ENCODE measurements at places on chromosomes 1 and 21.

- DNase-seq = no peak
Measured at GRCh38 chr1:58434607-58435006, 111.9 kb downstream of the OMA1 start.

DNA sequence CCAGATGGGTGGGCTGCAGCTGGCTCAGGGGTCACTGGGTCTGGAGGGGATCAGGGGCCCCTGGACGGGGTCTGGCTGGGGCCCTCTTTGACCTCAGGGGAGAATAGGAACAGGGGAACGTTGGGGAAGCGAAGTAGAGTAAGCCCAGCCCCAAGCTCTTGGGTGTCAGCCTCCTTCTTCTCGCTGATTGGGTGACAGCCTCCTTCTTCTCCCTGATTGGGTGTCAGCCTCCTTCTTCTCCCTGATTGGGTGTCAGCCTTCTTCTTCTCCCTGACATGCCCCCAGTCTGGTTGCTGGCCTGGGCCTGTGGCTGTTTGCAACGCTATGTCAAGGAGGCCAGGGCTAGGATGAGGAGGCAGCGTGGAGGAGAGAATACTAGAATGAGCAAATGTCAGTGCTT, 76.7 kb upstream of the CASZ1 start:
- no peak for DNase-seq

DNA sequence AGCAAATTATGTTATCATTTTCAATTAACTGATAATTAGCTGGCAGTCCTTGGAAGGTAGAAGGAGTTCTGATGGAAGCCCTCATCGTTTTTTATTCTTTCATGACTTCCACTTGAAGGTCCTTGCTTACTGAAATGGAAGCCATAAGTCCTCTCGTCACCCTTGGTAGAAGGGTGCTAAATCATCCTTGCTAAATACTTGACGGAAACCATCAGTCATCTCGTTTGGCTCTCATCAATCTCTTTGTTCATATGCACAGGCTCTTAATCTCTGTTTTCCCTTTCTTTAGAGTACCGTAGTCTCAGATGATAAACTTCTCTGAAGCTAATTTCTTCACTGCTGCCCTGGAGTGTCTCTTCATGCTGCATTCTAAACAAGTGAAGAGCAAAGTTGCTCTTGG, 34.5 kb downstream of the UCK2 start:
- no peak for DNase-seq

DNA sequence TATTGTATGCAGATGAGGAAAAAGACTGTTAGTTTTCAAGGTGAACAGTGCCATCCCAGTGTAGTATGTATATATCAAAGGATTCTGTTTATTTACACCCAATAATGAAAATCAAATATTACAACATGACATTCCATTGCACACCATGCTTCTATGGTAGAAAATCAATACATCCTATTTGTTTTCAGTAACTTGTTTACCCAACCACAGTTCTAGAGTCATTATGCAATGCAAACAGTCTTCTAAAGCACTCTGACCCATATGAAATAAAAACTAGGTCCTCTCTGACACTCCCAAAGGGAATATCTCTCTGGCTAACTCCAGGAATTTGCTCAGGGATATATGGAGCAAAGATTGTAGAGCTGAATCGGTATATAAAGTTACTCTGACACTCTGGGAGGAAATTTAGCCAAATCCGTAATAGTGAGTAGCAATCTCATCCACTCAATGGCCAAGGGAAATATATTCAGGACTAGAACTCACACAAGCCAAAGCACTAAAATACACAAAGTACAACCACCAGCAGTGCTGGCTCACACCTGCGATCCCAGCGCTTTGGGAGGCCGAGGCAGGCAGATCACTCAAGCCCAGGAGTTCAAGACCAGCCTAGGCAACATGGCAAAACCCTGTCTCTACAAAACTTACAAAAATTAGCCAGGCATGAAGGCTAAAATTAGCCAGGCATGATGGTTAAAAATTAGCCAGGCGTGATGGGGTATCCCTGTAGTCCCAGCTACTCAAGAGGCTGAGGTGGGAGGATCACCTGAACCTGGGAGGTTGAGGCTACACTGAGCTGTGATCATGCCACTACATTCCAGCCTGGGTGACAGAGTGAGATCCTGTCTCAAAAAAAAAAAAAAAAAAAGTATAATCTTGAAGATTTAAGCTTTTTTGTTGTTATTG, 75.2 kb downstream of the RERE start:
- DNase-seq = no peak

GRCh38 chr1:229069176-229069575, 201.7 kb upstream of the RAB4A start:
- no peak for DNase-seq

- DNase-seq = peak; percentile 42
Measured at GRCh38 chr1:76330991-76331603, 256.6 kb downstream of the ST6GALNAC3 start.

DNA sequence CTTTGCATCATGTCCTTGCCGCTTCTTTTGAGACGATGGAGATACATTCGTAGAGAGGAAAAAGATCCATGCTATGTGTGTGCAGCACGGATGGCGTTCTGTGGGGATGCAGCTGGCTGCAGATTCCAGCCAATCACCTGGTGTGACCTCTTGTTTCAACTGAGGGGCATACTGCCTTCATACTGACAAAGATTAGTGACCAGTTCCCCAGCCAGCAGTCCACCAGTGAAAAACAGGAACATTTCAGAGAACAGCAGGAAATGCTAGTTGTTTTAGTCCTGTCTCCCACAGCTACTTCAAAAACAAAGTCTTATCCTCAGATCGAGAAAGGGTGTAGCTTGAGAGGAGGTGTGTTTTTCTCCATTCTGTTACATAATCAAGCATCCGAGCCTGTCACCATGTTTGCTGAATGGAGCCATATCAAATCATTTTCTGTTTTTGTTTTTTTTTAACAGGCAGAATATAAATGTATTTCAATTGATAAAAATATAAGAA, 255.7 kb upstream of the FMN2 start:
- no peak for DNase-seq

- DNase-seq = no peak
Measured at GRCh38 chr1:2003541-2004131, at the start of gene CFAP74. CFAP74 (minus strand) TSS chr1:2003786; CDS start chr1:1990956, 12,830 bp downstream.

DNA sequence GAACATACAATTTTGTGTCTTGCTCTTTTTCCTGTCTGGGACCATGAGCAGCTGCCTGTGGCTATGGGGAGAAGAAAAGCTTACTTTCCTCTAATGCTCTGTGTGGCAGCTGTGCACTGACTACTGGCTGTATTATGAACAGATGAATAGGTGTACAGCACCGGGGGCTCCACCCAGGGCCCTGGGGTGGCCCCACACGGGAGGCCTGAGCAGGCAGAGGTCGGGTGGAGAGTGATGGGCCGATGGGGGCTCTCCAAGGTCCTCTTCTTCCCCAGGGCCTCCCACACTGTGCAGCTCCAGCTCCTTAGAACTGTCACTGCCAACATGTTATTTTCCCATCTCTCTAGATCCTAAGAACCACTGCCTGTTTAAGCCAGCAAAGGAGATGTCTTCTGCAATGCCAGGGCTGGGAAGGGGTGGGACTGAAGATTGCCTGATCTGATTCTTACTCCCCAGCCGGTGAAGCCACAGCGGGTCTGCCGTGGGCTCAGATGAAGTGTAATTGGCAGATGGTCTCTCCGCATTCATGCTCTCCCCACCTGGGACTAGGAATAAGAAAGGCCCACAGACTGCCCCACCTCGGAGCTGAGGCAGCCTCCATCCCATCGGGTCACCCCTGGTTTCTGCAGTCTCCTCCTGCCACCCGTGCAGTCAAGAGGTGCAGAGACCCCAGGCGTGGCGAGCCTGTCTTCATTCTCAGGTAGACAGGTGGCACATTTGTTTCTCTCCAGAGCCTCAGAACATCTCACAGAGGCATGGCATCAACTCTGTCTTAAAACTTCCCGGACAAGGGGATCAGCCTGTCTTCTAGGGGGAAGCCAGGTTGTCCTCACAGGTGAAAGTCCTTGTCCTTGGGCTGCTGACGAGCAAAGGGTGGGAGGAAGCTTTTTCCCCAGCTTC, 186.5 kb upstream of the GALNT2 start:
- DNase-seq = no peak

GRCh38 chr1:152907686-152908601, at the start of gene IVL:
IVL (plus strand) TSS chr1:152908546; CDS start chr1:152909798, 1,252 bp downstream.
- no peak for DNase-seq

DNA sequence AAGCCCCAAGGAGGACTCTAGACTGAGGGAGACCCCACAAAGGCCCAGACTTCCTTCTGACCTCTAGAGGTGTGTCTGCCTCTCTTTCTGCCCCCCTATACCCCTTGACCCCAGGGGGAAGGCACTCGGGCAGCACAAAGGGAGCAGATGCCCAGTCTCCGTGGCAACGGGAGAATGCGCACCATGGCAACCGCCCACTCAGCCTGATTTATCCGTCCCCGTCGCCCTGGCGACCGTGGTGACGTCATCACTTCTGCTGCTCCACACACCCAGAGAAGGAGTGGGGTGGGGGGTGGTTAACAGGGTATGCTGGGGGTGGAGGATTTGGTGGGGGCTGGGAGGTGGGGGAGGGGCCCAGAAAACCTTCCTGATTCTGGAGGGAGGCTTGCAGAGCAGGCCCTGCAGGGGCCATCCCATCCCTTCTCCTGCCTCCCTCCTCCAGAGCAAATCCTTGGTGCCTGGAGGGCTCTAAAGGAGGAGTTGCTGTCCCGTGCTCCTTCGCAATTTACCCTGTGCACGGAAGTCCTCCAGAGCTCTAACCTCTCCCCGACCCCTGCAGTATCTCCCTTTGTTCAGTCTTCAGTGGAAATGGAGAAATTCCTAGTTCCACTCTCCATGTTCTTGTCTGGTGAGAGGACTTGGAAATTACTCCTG, 6.3 kb downstream of the CELF3 start:
- DNase-seq = peak; percentile 19

GRCh38 chr1:247857069-247857984, at the start of gene TRIM58:
TRIM58 (plus strand) TSS chr1:247857187; CDS start chr1:247857247, 60 bp downstream.
- DNase-seq = no peak

GRCh38 chr21:42691901-42692559, 38.6 kb downstream of the PDE9A start:
- no peak for DNase-seq

DNA sequence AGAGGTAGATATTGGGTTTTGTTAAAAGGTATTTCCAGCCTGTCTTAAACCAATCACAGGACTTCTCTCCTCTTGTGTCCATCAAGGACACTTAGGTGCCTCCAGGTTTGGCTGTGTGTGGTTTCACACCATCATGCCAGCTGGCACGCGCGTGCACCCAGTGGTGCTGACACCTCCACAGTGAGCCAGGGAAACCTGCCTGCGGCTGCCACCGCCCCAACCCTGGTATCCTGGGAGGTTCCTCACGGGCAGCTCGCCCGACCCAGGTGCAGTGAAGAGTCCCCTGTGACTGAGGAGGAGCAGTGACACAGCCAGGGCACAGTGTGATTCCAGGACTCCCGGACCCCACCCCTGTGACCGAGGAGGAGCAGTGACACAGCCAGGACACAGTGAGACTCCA, 13.2 kb upstream of the COL6A2 start:
- no peak for DNase-seq

DNA sequence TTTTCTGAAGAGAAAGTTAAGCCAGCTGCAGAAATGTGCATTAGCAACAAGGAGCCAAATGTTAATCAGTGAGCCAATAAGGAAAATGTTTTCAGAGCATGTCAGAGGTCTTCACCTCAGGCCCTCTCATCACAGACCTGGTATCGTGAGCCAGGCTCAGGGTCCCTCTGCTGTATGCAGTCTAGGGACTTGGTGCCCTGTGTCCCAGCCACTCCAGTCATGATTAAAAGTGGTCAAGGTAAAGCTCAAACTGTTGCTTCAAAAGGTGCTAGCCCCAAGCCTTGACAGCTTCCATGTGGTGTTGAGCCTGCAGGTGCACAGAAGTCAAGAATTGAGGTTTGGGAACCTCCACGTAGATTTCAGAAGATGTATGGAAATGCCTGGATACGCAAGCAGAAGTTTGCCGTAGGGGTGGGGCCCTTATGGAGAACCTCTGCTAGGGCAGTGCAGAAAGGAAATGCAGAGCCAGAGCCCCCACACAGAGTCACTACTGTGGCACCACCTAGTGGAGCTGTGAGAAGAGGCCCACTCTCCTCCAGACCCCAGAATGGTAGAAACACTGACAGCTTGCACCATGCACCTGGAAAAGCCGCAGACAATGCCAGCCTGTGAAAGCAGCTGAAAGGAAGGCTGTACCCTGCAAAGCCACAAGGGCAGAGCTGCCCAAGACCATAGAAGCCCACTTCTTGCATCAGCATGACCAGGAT, 1128.7 kb downstream of the AMY1C start:
- no peak for DNase-seq

- no peak for DNase-seq
Measured at GRCh38 chr21:45623436-45623835, 20.1 kb upstream of the PCBP3 start.

- no peak for DNase-seq
Measured at GRCh38 chr1:151668090-151668489, 48.5 kb downstream of the CELF3 start.

GRCh38 chr1:46394108-46394871, at the start of gene FAAH:
FAAH (plus strand) TSS chr1:46394317; CDS start chr1:46394349, 32 bp downstream.
- peak; percentile 37 for DNase-seq

DNA sequence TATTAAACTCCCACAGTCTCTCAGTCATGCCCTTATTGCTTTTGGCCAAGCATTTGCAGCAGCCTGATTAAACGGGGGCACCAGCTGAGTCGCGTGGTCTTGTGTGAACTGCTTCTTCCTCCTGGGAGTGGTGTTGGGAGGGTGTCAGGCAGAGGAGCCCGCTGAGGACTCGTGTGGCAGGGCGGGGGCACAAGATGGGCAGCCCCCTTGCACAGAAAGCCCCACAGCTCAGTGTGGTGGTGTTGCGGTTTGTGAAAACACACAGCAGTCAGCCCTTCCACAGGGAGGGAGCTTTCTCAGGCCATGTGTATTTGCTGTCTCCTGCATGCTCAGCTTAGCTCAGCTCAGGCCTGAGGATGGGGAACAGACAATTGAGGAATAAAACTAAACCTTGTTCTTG, 22.4 kb downstream of the PEX14 start:
- no peak for DNase-seq

DNA sequence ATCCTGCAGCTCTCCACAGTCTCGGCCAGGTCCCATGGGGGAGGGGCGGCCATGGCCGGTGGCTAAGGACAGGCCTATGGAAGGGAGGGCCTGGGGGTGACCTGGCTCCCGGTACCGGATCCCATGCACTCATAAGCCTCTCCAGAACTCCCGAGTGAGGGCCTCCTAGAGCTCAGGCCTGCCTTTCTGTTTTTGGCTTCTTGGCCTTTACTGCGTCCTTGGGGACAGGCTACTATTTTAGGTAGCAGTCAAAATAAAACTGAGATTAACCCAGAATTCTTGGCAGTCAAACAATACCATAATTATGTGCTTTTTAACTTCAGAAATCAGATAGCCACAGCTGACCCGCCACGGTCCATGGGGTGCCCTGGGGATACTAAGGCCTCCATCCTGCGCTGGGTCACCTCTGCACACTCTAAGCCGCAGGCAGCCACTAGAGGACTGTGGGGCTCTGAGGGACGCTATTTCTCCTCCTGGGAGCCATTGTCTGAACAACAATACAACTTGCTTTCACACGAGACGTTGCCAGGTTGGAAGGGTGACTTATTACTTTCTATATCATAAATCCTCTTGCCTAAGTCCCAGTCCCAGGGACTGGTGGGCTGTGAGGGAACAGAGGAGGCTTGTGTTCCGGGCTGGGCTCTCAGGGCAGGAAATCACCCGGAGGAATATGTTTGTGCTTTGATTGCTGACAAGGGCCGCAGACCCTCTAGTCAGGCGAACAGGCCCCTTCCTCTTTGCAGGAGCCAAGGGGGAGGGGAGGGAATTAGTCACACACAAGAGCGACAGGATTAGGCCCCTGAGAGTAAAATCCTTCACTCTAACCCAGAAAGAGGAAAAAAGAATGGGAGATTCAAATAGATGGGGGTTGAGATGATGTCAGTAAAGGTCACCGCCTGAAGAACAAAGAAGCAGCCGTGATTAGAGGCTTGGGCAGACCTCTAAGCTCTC, 40.7 kb upstream of the BCAR3 start:
- no peak for DNase-seq

All from CD4-positive, alpha-beta T cell treated with Interleukin-4 for 1 hour (primary cell).